NAMALWA (cell line): ENCODE measurements at places on chromosomes 4 and X.

- DNase-seq = no peak
Measured at GRCh38 chr4:12137575-12137974, 708.9 kb upstream of the HS3ST1 start.

DNA sequence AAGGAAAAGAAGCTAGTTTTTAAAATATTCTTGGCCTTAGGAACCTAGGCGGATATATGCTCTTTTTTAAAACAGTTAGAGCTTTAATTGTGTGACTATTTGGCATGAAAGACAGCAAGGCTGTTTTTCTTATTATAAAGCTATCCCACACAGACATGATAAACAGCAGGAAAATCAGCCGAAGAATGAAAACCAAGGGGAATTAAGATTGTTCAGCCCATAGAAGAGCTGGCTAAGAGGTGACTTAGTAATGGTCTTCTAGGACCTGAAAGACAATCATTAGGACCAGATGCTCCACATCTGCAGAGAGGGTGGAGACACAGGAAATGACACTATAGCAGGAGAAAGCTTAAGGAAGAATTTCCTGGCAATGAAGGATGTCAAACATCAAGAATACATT lies 171.4 kb upstream of the NRK start:
- DNase-seq = no peak

DNA sequence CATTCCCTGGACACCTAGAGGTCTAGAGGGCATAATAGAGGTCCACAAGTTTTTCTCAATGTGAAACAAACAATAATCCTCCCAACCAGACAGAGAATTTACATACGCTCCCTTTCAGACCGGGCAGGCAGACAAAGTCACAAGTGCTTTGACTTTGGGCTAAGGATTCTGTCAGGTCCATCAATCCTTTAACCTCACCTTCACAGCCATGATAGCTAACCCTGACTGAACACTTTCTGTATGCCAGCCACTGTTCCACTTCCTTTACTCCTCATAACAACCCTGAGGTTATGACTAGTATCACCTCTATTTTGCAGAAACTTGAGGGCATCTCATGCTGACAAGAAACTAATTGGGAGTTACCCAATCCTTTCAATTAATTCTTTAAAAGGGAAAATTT lies 118.8 kb upstream of the AFF2 start:
- DNase-seq = no peak

GRCh38 chrX:149312988-149313387 lies 192.1 kb downstream of the IDS start:
- DNase-seq = no peak

DNA sequence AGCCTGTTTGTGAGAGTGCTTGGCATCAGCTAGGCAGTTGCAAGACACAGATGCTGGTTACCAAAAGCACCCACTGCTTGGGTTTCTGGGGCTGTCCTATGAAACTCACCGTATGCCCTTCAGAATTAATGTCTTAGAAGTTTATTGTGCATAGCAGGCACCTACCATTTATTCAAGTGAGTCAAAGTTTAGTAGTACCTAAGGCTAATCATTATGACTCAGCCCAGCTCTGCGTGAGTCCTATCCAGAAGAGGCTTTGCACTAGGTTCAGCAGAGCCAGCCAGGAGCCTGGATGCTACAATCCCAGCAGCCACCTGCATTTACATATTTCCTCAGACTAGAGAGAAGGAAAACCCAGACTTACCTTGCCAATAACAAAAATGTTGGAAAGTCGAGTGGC lies 4.2 kb downstream of the RPS4X start:
- DNase-seq = no peak

DNA sequence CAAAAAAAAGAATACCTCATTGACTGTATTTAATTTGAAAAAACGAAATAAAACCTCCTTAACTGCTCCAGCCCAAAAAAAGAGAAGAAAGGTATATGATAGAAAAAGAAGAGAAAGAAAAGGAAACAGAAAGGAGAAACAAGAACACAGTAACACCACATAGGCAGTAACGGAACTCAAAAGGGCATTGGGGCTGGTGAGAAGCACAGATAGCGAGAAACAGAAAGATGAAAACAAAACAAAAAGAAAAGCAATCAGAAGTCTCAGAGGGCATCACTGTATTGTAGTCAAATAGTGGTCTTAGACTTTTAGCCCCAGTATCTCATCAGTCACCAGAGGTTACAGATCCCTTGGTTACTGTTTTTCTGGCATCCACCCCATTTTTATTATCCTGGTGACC lies 88.6 kb downstream of the NFKB1 start:
- DNase-seq = no peak

GRCh38 chrX:85159644-85160043 lies 83.9 kb downstream of the SATL1 start:
- DNase-seq = no peak

DNA sequence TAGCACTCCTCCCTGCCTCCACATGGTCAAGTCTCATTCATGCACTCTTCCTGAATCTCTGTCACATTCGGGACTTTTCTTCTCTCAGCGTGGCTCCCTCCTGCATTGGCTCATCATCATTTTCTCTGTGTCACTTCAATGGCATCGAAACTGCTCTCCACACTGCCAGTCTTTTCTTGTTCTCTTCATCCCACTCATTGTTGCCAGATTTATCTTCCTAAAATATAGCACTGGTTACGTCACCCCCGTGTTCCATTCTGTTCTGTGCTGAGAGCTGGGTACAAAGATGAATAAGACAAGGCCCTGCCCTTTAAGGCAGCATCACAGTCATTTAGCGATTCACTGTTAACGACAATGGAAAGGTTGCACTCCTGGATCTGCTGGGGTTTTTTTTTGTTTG lies 174.4 kb upstream of the TBC1D9 start:
- DNase-seq = no peak
